HepG2 (cell line): ENCODE measurements at places on chromosomes 3 and 15. TPM values are rescaled to one million over a fixed set of nuclear protein-coding genes. Genes with fewer than 3 reads are reported as not detected.

DNA sequence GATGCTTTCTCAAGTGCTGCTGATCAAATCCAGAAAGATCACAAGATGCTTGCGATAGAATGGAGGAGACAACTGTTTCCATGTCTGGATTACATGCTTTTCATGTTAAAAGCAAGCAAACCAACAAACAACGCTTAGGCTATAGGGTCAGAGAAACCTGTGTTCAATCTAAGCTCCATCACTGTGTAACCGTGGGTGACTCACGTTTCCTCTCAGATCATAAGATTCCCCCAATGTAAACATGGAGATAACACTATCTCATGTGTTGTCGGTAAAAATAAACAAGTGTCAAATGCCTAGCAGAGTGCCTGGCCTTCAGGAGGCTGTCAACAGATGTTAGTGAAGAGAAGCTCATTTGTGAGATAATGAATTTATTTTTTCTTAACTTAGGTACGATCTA lies 907.8 kb downstream of the NTRK3 start:
- H3K27ac ChIP-seq: no peak overlapping the region
- no peak for DNase-seq
- no peaks in the 10 kb centered on the region for H3K36me3 ChIP-seq
- no peak overlapping the region for H3K4me3 ChIP-seq
- H3K4me1 ChIP-seq: no peaks in the 10 kb centered on the region
- H3K27me3 ChIP-seq: no peaks in the 10 kb centered on the region

DNA sequence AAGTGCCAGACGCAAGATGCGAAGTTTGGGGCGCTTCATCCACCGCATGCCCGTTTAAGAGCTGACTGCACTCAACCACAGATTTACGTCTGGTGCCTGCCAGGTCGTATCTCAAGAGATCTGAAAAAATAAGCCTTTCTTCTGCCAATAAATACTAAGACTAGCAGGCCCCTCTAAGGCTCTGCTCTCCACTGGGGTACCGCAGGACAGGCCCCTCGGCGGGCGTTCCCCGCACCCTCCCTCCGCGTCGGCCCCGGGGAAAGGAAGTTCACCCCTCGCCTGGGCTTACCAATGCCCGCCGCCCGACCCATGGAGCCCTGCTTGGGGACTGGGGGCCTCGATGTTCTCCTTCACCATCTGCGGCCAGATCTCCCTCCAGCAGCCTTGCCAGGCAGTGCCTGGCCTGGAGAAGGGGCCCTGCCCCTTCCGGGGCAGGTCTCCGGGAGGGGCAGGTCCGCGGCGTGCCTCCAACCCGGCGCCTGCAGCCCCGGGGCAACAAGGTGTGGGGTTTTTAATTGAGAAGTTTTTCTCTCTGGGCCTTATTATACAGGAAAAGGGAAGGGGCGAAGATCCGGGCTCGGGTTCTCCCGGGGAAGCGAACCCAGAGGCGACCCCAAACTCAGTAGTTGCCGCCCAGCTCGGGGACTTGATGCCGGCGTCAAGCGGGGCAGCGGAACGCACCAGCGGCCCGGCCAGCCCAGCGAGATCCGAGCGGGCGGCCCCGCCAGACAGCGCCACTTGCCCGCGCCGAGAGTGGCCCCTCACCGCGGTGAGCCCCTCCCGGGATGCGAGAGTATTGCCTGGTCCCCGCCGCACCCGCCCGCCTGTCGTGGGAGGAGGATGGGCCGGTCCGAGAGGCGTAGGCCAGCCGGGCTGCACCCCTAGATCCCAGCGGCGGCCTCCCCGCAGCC lies 735 bp downstream of the GOLGA8B start:
- H3K4me3 ChIP-seq: peak overlapping the region; percentile 89
- H3K4me1 ChIP-seq: peaks cover 51% of the 10 kb centered on the region
- no peaks in the 10 kb centered on the region for H3K36me3 ChIP-seq
- no peaks in the 10 kb centered on the region for H3K27me3 ChIP-seq
- DNase-seq: no peak
- peak overlapping the region; percentile 76 for H3K27ac ChIP-seq

DNA sequence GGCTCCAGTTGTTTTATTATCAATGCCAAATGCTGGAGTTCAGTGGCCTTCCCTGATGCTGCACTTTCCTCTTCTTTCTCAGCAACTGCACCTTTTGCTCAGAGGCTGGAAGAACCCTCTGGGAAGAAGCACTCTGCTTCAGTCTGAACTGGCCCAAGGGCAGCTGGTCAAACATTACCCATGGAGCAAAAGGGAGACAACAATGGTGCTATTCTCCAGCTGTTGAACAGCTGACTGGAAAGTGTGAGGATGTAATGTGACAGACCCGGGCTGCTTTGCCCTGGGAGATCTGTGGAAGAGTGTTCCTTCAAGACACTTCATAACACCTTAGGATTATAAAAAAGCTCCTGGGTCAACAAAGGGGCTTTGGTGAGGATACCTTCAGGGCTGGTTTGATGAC lies 84.9 kb downstream of the EPHB1 start:
- peaks cover 4% of the 10 kb centered on the region; the same call in 1 of the 2 replicates for H3K4me1 ChIP-seq
- H3K27me3 ChIP-seq: no peaks in the 10 kb centered on the region
- peak; percentile 29 for DNase-seq
- H3K4me3 ChIP-seq: no peak overlapping the region
- H3K36me3 ChIP-seq: no peaks in the 10 kb centered on the region
- no peak overlapping the region for H3K27ac ChIP-seq

GRCh38 chr15:77831986-77832385 lies 199.3 kb upstream of the LINGO1 start:
- H3K36me3 ChIP-seq: no peaks in the 10 kb centered on the region
- H3K4me1 ChIP-seq: no peaks in the 10 kb centered on the region
- H3K27ac ChIP-seq: no peak overlapping the region

Gene CHL1
- not detected in 2 replicates for total RNA-seq

Gene AGBL1
- total RNA-seq: not detected in 2 replicates

Gene FANCD2OS
- total RNA-seq: not detected in 2 replicates

Gene HYAL3
- 5.5 and 5.9 TPM in 2 replicates for total RNA-seq

Gene RTP1
- not detected in 2 replicates for total RNA-seq

Gene TP63
- total RNA-seq: not detected in 2 replicates
